ENCODE measurements at places on chromosomes 7 and 10. TPM values are rescaled to one million over a fixed set of nuclear protein-coding genes. Genes with fewer than 3 reads are reported as not detected.

Gene LIPM
- not detected for total RNA-seq

Gene LIPK
- not detected for total RNA-seq

Gene SMKR1
- 0.99 TPM for total RNA-seq

Gene C10orf95
- 0.15 TPM for total RNA-seq

Gene UFSP1
- total RNA-seq = 0.64 TPM

Gene ADCY1
- 0.30 TPM for total RNA-seq

DNA sequence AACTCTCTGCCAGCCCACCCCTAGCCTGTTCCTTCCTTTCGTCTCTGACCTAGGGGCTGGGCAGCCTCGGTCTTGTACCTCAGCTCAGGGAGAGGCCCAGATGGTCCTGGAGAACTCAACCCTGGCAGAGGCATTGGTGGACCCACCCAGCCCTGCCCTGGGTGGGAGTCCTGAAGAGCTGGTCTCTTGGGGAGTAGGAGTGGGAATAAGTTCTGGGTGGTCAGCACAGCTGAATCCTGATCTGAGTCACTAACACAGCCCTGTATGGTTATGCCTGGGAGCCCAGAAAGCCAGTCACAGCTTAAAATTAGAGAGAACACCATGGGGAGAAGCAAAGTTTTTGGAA is 84.0 kb downstream of the SORBS1 start:
- no peak overlapping the region for H3K27ac ChIP-seq
- no peaks in the 10 kb centered on the region for H3K27me3 ChIP-seq
- DNase-seq = no peak
- no peak overlapping the region for H3K4me3 ChIP-seq

DNA sequence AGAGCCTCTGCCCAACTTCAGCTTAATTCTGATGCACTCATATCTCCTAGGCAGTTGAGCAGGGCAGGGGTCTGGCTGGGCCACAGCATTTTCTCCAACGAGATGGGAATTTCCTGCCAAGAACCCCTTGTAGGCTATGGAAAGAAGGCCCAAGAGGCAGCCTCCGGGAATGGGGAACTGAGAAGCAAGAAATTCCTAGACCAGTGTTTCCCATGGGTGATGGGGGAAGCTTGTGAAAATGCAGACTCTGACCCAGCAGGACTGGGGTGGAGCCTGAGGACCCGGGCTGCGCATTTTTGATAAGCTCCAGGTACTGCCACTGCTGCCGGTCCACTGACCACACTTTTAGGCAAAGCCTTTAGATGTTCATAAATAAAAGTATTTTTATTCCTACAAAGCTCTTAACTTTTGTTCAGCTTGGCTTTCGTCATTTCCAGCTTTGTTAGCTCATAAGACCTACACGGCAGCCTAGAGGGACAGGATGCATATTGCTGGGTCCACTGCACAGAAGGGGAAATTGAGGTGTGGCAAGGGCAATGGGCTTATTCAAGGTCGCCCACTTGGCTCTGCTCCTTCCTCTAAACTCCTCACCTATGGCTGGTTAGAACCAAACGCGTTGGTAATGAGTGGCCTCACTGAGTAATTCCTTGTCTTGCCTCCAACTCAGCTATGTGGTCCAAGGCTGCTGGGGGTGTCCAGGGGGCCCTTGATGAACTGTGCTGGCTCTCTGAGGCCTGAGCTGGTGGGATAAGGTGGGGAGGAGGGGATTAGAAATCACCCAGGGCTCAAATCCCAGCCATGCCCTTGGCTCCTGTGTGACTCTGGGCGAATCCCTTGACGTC is 29.5 kb downstream of the ZCCHC24 start:
- H3K4me3 ChIP-seq = no peak overlapping the region
- H3K4me1 ChIP-seq = no peaks in the 10 kb centered on the region
- H3K27ac ChIP-seq = no peak overlapping the region
- DNase-seq = no peak
- H3K27me3 ChIP-seq = no peaks in the 10 kb centered on the region
- no peaks in the 10 kb centered on the region for H3K36me3 ChIP-seq

GRCh38 chr7:142785841-142786250 is 15.1 kb downstream of the PRSS2 start:
- no peaks in the 10 kb centered on the region for H3K27me3 ChIP-seq
- H3K27ac ChIP-seq = peak overlapping the region; percentile 99
- H3K4me1 ChIP-seq = peaks cover 8% of the 10 kb centered on the region
- peaks cover 40% of the 10 kb centered on the region for H3K36me3 ChIP-seq

GRCh38 chr10:70145666-70146488 is 623 bp downstream of the TYSND1 start:
- H3K4me1 ChIP-seq = peaks cover 30% of the 10 kb centered on the region
- peak overlapping the region; percentile 93 for H3K27ac ChIP-seq
- peaks cover 14% of the 10 kb centered on the region for H3K36me3 ChIP-seq

DNA sequence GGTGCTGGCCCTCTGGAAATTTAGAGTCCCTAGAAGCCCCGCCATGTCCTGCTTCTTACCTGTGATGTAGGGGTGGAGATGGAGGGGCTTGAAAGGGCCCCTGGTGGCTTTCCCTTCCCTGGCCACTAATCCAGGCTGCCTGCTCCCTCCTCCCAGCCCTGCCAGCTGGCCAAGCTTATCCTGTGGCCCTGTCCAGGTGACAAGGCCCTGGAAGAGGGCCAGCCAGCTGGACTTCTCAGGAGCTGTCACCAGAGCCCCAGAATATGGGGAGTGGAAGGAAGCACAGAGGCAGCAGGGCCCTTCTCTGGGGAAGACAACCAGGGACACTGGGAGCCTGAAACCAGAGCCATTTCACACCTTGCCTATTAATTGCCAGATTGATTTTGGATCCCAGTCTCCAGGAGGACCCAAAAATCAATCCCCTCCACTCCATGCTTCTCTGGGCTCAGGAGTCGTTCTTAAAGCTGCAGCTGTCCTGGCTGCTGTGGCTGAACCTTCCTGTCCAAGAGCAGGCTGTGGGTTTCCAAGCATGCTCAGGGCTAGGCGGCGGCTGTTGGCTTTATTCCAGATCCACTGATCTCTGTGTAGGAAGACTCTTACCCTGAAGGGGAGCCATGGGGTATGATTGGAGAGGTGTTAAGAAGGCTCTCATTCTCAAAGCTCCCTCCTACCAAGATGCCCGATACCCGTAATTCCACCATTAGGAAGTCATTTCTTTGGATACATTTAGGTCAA is 52.6 kb upstream of the PCBD1 start:
- no peak for DNase-seq
- H3K27ac ChIP-seq = no peak overlapping the region
- H3K36me3 ChIP-seq = no peaks in the 10 kb centered on the region
- H3K4me3 ChIP-seq = no peak overlapping the region
- H3K27me3 ChIP-seq = no peaks in the 10 kb centered on the region
- no peaks in the 10 kb centered on the region for H3K4me1 ChIP-seq

DNA sequence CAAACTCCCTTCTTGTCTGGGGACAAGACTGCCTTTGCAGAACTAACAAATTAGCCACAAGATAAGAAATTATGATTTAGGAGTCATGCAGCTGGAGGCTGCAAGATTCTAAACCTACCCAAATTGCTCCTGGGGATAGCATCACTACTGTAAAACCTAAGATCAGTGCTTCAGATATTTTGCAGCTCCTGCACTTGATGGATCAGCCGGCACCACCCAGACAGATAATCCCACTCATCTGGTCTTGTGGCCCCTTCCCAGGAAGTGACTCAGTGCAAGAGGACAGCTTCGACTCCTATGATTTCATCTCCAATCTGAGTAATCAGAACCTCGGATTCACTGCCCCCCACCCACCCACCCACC is 181.9 kb downstream of the AKR1D1 start:
- H3K4me3 ChIP-seq = no peak overlapping the region
- H3K4me1 ChIP-seq = peaks cover 6% of the 10 kb centered on the region
- H3K27ac ChIP-seq = no peak overlapping the region
- no peaks in the 10 kb centered on the region for H3K27me3 ChIP-seq

- H3K4me1 ChIP-seq = no peaks in the 10 kb centered on the region
- no peaks in the 10 kb centered on the region for H3K36me3 ChIP-seq
- H3K27ac ChIP-seq = no peak overlapping the region
- DNase-seq = no peak
- H3K4me3 ChIP-seq = no peak overlapping the region
Observed at GRCh38 chr7:38584443-38585210, 46.5 kb downstream of the AMPH start.

DNA sequence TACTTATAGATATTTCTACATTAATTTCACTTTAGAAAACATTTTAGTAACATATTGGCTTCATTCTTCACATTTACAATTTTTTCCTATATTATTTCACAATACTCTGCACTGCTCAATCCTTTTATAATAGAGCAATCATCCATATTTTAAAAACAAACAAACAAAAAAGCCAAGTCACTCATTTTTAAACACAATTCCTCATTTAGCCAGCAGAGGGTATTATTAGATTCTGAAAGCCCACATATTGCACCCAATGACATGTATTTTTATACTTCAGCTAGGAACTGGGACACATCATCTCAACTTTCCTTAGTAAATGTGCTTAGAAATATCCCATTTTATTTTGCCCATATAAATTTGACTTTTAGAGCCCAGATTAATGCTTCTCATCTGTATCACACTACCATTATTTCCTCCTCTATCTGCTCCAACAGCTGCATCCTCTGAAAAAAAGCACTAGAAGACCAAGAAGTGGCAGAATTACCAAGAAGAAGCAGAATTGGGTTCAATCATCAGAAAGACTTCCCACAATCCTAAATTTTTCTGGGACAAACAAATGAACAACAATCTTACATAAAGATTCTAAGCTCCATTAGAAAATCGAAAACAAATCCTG is 29.5 kb downstream of the CTNNA3 start:
- H3K27ac ChIP-seq = no peak overlapping the region
- H3K36me3 ChIP-seq = no peaks in the 10 kb centered on the region
- no peaks in the 10 kb centered on the region for H3K27me3 ChIP-seq
- no peaks in the 10 kb centered on the region for H3K4me1 ChIP-seq

GRCh38 chr10:126565441-126565840 is 105.1 kb downstream of the C10orf90 start:
- H3K27ac ChIP-seq = no peak overlapping the region
- no peak for DNase-seq
- no peaks in the 10 kb centered on the region for H3K4me1 ChIP-seq
- no peak overlapping the region for H3K4me3 ChIP-seq

DNA sequence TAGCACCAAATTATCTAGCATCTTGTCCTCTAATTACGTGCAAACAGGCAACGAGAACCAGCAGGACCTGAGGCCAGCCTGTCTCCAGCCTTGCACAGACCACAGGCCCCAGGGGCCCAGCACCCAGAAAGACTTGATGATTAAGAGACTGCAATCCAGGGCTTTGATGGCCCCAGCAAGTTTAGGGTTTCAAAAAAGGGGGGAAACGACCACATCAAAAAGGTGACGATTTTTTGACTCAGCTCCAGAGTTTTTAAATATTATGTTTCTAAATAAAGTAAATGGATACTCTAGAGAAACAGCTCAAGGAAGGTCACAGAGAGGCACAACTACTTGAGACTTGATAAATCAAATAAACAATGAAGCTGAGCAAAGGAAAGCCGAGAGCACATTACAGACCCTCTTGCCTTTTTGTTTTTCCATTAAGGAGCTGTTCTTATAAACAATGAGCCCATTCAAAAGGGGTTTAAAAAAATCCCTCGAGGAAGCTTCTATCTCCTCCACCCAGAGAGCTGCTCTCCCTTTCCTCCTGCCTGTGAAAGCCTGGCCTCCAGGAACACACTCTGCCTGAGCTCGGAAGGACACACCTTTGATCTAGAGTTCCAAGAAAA is 44.1 kb downstream of the GLI3 start:
- peaks cover 2% of the 10 kb centered on the region for H3K27me3 ChIP-seq
- H3K4me1 ChIP-seq = peaks cover 15% of the 10 kb centered on the region
- no peak overlapping the region for H3K4me3 ChIP-seq
- DNase-seq = no peak
- no peaks in the 10 kb centered on the region for H3K36me3 ChIP-seq
- H3K27ac ChIP-seq = no peak overlapping the region

GRCh38 chr7:34222722-34223121 is 317.4 kb downstream of the BMPER start:
- peaks cover 9% of the 10 kb centered on the region for H3K27me3 ChIP-seq
- H3K4me3 ChIP-seq = no peak overlapping the region
- no peak overlapping the region for H3K27ac ChIP-seq

GRCh38 chr7:90579181-90579688 is 16.9 kb upstream of the CDK14 start:
- H3K4me1 ChIP-seq = no peaks in the 10 kb centered on the region
- H3K36me3 ChIP-seq = no peaks in the 10 kb centered on the region
- H3K4me3 ChIP-seq = no peak overlapping the region
- no peak overlapping the region for H3K27ac ChIP-seq
- H3K27me3 ChIP-seq = no peaks in the 10 kb centered on the region
- no peak for DNase-seq

DNA sequence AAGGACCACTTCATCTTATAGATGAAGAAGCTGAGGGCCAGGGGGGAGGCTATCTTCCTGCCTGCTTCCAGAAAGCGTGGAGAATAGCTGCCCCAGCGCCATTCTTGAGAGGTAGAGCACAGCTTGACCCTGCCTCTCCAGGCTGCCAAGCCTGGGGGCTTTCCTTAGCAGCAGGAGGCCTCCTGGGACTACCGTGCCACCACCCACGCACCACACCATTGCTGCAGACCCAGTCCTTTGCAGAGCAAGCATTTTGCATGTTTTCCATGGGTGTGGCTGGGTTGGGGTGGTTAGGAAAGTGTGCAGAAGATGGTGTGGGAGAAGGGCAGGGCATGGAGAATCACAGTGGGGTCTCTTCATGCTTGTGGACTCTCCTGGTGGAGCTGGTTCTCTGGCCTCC is 64.9 kb downstream of the TBXAS1 start:
- H3K27ac ChIP-seq = no peak overlapping the region
- H3K27me3 ChIP-seq = no peaks in the 10 kb centered on the region
- no peaks in the 10 kb centered on the region for H3K4me1 ChIP-seq
- no peaks in the 10 kb centered on the region for H3K36me3 ChIP-seq

GRCh38 chr7:112938863-112939573 is 147.6 kb downstream of the GPR85 start:
- H3K36me3 ChIP-seq = peaks cover 4% of the 10 kb centered on the region
- H3K27me3 ChIP-seq = no peaks in the 10 kb centered on the region
- DNase-seq = peak; percentile 43
- peaks cover 40% of the 10 kb centered on the region for H3K4me1 ChIP-seq
- peak overlapping the region; percentile 50 for H3K27ac ChIP-seq

DNA sequence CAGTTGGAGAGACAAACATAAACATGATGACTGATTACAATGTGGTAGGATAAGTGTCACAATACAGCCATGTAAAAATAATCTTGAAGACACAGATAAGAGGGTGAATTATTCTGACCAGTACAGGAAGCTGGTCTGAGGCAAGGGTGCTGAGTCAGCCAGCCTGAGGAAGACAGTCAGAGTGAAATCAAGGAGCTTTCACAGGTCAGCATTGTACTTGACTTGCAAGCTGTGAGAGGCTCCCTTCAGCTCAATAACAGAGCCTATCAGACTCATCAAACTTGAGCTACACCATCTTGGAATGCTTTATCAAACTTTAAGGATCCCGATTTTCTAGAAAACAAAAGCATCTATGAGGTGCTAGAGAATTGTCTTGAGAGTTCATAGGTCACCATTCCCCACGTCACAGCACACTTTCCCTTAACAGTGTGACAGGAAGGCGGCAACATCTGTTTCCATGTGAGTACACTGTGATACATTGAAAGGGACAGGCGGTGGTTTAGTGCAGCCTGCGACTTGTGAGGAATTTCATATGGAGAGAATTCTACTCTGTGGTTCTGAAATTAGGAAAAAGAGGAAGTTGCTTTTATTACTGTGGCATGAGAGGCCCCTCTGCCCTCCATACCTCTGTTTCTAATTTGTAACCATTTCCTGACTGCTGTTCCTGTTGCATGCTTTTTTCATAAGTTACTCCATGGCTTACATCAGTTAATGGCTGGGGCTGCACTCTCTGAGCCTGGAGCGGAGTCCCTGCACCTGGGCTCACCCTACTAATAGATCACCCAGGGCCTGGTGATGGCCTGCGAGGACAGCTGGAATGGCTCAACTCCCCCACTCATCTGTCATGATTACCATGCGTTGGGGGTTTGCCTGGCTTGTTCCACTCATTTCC is 417.1 kb downstream of the SUGCT start:
- no peaks in the 10 kb centered on the region for H3K36me3 ChIP-seq
- peak; percentile 11 for DNase-seq
